ENCODE measurements at places on chromosomes 3 and 15.

DNA sequence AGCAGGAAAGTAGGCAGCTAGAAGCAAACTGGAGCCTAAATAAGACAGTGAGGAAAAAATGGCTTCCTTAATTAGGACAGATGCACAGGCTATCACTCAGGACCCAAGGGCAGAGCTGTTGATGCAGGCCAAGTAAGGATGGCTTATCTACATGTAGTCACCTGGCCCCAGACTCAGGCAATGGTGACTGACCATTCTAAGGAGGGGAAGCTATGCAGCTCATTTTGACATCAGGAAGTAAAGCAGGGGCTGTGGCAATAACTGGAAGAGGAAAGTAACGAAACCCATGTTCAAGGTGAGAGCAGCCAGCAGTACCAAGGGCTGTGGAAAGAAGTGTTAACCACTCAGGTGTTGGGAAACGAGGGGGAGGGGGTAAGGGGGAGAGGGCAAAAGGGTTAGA is 16.2 kb downstream of the ACAD11 start:
- DNase-seq = no peak

- DNase-seq = no peak
Observed at GRCh38 chr15:36599620-36600433, 20.4 kb downstream of the CDIN1 start.

DNA sequence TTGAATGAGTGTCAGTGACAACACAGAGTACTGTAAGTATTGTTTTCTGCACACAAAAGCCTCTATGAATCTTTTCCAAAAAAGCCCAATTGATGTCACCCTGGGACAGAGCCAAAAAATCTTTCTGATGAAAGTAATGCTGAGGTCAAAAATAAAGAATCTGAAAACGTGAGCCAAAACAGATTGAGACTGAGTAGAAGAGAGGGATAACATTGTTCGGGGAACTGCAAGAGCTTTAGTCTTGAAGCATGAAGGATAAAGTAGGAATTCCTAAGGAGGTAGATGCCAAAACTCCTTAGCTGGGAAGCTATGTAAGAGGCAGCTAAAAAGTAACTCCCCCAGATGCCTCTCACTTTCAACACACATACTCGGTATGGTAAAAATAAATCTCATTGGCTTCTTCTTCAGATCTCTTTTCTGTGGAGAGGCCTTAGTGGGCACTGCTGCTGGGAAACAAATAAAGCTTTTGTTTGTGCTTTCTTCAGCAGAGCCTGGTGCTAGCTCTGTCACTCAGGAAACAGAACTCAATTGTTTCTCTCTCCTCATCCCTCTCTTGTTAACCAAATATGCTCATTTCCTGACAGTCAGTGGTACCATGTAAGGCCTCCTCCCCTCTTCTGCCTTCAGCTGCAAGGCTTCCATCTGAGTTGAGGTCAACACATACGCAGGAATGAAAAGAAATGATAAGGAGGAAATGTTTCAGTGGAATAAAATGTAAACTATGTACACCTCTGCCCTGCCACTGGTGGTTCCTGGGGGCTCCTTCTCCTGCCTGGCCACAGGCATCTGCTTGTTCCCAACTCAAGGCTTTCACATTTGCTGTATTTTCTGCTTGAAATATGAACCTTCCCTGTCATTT is 58.1 kb downstream of the CD200 start:
- DNase-seq = no peak

DNA sequence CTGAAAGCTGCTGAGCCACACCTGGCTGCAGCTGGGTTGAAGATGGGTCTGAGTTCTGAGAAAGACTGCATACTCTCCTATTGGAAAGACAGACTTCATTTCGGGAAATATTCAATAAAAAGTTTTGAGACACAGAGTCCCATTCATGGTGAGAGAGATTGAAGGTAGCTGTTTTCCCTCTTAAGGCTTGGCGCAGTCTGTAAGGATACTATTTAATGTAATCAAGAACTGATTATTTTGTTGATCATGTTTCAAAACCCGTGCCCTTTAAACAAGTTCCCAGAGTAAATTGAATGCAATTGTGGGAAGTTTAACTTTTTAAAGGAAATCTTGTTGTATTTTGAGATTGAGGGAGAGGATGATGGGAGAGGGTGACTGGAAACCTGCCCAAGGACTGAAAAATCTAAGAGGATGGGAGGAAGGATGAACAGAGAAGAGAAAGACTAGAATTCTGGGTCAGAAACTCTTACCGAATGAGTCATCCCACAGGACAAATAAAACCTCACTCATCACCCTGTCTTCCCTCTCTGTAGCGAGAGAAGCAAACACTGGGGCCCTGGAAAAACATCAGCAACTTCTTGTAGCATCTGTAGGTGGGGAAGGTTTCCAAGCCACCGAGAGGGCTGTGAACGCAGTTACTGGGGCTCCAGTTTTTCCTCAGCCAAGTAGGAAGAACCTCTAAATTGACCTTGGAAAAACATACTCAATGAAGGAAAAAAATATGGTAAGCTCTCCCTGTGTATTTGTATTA is 193.2 kb upstream of the TPRG1 start:
- DNase-seq = no peak

- DNase-seq = no peak
Observed at GRCh38 chr3:190614226-190615059, 100.6 kb downstream of the IL1RAP start.
